ENCODE measurements at places on chromosomes 7 and 10. TPM values are rescaled to one million over a fixed set of nuclear protein-coding genes. Genes with fewer than 3 reads are reported as not detected.

GRCh38 chr7:78434281-78434680 is 635.7 kb downstream of the PHTF2 start:
- DNase-seq = no peak

Gene KIF11
- total RNA-seq = 5.8 TPM

DNA sequence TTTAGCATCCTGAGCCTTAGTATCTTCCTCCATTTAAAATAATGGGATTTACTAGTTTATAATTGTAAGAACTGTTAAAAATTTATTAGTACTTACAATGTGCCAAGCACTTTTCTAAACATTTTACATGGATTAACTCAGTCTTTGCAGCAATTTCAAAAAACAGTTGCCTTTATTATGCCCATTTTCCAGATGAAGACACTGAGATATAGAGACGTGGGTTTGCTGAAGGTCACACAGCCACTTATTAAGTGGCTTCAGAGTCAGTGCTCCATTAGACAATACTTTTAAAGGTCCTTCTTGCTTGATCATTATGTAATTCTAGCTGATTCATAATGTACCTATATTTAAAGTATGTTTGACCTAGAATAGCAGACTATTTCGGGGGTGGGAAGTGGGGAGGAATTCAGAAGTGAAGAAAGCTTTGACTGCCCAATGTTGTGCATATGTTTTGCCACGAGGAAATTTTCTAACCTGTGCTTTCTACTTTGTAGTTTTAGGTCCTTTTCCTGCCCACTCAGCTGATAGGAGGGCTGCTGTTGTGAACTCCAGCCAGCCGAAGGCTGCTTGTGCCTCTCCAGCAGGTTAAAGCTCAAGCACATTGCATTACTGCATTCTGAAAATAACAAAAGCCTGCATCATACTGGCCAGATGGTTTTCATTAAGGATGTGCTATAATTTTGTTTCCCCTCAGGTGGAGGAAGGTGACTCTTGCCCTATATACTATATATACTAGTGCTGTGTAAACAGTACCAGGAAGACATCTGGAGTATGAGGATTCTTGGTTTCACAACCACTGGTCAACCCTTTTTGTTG is 4.3 kb downstream of the PLEKHA8 start:
- DNase-seq = no peak

GRCh38 chr10:103054621-103055020 is 136.5 kb downstream of the CNNM2 start:
- DNase-seq = no peak

GRCh38 chr10:75655791-75656451 is 224.5 kb downstream of the LRMDA start:
- no peak for DNase-seq

- DNase-seq = no peak
Measured at GRCh38 chr10:1638889-1639419, 98.4 kb downstream of the ADARB2 start.

GRCh38 chr10:3048119-3049019 is 19.0 kb upstream of the PFKP start:
- DNase-seq = no peak

Data from activated T-cell treated with anti-CD3 and anti-CD28 coated beads, Interleukin-2, amount 50 U/mL, for 4 hours (primary cell).